ENCODE measurements at places on chromosomes 2 and 18. TPM values are rescaled to one million over a fixed set of nuclear protein-coding genes. Genes with fewer than 3 reads are reported as not detected.

- no peak for DNase-seq
Measured at GRCh38 chr2:12009323-12009905, 263.0 kb downstream of the LPIN1 start.

- no peak for DNase-seq
Measured at GRCh38 chr2:107817378-107817777, 9.3 kb upstream of the RGPD4 start.

DNA sequence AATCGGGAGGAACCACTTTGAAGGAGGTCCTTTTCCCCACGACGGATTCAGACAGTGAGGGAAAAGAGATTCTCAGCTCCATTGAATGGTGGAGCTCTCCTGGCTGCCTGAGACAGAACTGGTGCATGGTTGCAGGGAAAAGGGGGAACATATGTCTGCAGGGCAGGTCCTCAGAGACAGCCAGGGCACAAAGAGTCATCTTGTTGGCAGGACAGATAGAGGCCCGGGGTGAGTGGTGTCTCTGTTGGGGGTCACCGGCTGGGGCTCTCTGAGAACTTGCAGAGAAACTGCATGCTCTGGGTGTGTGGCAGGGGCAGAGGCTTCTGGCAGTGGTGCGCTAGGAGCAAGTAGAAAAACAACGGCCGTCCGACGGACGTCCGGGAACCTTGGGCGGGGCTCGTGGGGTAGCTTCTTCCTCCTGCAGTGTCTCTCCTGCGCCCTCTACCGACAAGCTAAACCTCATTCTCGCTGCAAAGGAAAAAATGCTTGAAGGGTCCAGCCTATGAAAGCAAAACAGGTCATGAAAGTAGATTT is 94.3 kb downstream of the CDCA7 start:
- DNase-seq: peak; percentile 17

The BMP10 gene
- not detected for polyA plus RNA-seq

DNA sequence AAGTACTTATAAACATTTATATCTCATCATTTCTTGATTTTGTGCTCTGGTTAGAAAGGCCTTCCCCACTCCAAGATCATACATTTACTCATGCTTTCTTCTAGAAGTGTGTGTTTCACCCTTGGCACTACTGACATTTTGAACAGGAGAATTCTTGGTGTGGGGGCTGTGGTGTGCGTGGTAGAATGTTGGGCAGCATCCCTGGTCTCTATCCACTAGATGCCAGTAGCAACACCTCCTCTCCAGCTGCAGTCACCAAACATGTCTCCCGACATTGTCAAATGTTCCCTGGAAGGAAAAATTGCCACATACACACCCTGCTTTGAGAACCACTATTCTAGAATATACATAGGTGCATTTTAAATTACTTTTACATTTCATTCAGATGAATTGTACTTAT is 8.7 kb upstream of the TGIF1 start:
- no peak for DNase-seq

DNA sequence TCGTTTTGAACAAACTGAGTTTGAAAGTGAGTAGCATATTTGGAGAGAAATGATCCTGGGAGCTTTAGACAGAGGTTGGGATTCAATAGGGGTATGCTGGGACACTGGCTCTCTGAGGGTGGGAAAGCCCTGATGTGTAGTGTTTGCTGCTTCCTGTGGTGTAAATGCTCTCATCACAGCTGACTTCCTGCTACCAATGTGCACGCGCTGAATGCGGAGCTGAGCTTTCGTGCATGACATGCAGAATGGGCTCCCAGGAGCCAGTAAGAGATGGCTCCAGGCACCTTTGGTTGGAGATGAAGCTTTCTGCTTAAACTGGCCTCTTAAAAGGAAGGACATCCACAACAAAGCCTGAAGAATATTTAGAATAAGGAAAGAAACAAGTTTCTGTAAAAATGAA is 224.1 kb upstream of the CCDC150 start:
- DNase-seq: no peak

- no peak for DNase-seq
Measured at GRCh38 chr18:54843314-54843713, 15.0 kb downstream of the RAB27B start.

GRCh38 chr2:158953926-158954763 is 14.3 kb upstream of the TANC1 start:
- peak; percentile 67 for DNase-seq

The CAPN10 gene
- 7.6 TPM for polyA plus RNA-seq

DNA sequence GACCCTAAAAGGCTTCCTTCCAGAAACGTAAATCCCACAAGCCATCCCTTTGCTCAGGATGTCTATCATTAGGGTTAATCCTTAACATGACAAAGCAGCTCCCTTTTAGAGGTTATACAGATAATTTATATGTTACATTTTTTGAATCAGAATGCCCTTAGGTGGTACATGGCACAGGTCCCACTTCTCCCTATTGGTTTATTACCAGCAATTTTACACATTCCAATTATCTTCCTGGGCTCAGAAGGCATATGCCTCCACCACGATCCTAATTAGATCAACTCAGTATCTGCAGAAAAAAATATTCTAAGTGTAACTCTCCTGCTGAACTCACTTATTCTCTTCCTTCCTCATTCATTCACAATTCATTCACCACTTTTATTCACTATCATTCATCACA is 507.0 kb upstream of the MAP2 start:
- DNase-seq: no peak

The AQP12B gene
- not detected for polyA plus RNA-seq

DNA sequence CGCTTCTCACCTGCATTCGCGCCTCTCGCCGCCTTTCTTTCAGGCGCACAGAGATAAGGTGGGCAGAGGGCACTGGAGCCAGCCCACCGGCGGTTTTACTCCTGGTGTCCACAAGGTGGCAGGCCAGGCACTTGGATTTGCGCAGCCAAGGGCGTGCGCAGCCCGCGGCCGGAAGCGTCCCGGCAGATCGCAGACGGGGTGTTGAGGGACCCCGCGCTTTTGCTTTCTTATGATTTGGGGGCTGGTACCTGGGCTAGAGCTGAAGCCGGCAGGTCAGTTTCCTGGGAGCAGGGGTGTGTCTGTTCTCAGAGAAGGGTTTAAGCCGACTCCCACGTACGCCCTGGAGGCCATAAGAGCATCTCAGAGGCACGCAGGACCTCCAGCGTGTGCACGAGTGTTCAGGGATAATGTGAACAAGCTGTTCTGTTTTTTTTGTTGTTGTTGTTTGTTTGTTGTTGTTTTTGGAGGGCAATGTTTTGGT is 305.6 kb upstream of the CXCR4 start:
- DNase-seq: no peak

- no peak for DNase-seq
Measured at GRCh38 chr2:23761638-23762037, 165.3 kb downstream of the ATAD2B start.

The HTRA2 gene
- 36.1 TPM for polyA plus RNA-seq

GRCh38 chr2:26223018-26223417 is 21.4 kb downstream of the HADHA start:
- no peak for DNase-seq

DNA sequence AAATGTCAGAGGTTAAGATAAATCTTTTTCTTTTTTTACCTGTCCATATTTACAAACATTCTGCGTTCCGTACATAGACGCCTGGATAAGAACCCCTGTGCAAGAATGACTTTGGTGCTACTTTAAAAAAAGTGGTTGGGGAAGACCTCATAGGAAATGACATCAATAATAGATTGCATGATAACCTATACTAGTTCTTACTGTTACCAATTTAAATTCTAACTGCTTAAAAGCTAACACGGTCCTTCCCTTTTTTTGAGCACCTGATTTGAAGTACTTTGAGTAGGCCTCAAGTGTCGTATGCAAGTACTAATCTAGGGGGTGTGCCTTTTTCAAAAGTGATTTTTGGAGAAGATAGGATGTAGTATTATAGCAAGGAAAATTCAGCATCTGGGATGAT is 2.1 kb downstream of the SLC39A10 start:
- DNase-seq: no peak

The TSPYL6 gene
- polyA plus RNA-seq: not detected

The IL36A gene
- not detected for polyA plus RNA-seq

The TXNDC2 gene
- 0.20 TPM for polyA plus RNA-seq

DNA sequence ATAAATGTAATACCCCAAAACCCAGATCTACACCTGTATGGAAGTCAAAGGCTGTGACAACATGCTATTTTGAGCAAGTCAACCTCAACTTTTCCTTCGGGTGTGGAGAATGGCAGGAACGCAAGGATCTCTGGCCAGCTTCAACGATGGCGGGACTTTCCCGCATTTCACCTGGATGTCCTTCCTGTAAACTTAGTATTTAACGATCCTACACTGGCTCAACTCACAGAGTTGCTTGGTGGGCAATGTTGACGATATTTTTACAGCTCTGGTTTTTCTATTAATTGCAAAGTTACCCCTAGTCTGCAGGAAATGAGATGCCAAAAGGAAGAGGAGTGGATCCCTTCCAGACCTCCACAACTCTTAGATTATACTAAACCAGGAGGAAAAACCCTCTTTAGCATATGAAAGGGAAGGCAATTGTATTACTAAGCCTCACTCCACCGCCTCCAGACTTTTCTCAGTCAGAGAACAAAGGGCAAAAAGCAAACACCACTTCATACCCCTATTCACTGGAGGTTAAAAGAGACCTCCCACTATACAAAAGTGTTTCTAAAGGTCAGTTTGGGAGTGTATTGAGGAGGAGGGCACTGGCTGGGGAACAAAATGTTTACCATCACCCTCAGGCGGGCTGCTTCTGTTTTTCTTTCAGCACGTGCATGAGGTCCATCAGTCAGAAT is 56.5 kb upstream of the ACVR1 start:
- DNase-seq: no peak

DNA sequence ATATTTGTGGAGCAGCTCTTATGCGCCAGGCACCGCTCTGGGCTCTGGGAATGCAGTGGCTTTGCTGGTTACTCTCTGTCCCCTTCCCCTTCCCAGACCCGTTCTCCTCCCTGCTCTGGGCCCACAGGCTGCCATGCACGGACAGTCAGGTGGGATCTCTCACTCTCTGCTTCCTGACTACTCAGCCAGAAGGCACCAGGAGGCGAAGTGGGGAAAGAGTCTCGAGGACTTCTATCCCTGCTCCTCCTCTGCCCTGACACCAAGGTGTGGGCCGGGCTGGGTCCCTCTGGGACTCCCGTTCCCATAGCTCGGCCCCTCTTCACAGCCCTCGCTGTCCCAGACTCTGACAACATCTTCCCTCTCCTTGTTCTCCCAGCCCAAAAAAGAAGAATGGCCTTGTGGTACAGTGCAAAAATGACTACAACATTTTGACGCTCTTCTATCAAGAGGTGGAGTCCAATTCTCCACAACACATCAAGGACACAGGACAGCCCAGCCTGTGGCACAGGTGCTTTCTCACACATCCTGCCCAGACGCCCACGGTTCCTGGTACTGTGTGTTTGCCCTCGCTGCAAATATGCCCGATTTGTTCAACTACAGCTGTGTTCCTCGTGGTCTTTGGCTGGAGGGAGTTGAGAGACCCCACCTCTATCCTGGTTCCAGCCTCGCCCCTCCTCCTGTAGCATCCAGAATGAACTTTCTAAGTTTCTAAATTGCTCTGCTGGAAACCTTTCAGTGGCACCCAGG is 14.0 kb upstream of the DUSP2 start:
- DNase-seq: no peak

DNA sequence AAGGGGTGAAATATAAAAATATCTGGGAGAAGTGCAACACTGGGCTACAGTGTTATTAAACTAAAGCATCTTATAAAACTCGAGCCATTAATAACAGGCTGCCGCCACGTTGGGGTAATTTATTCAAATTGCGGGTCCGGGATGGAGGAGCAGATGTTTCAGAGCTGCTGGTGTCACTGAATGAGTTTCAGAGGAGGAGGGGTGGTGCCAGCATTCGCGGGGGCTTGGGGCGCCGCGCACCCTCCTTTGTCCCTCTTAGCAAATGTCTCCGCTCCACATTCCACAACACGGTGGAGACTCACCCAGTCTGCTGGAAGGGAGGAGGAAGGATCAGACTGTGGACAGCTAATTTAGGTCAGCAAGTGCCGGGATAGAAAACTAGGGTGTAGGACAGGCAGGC is 260.5 kb downstream of the CELF4 start:
- no peak for DNase-seq

DNA sequence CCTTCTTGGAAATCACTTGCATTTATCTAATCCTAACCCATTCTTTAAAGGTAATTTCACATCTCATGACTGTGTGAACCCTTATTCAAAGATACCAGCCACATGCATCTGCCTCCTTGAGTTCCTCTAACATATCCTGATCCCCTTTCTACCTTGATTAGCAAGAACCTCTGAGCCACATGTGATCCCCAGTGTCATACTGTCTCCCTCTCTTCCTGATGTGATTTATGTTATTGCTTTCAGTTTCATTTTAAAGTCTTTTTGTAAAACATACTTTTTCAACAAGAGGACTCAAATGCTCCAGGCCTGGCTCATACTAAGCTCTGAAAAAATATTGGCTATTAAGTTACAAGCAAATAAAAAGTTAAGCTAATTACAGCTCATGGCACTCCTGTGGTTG is 470.1 kb downstream of the DLGAP1 start:
- DNase-seq: no peak

DNA sequence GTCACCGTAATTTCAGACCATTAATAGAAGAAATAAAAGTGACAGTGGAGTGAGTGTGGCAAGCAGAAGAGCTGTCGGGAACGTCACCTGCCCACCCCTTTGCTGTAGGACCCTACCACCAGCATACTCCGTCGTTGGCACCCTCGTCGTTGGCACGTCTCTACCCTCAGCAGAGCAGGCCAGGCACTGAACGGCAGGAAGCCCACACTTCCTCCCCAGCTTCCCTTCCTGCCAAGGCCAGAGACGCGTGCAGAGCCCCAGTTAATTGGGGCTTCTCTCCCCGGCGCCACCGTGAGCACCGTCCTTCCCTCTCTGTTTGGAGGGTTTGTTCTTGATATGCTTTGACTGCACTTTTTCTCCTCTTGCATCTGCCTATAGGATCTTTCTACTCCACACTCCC is 27.0 kb upstream of the NFATC1 start:
- DNase-seq: no peak

The TUBA3E gene
- not detected for polyA plus RNA-seq

The BCL11A gene
- 0.60 TPM for polyA plus RNA-seq

DNA sequence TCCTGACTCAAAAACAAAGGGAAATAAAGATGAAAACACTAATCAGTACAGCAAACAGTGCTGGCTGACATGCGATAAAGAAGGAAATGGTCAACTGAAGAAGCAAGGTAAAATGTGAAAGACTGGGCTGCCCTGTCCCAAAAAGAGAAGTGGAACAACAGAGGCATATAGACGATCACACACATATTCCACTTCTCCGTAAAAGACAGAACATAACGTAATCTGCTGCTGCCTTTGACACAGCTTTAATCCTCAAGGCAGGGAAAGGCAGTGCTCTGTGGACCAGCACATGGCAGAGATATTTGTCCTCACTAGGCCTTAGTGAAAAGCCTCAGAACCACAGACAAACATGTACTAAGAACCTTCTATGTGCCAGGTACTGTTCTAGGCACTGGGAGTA is 24.3 kb upstream of the REL start:
- no peak for DNase-seq

DNA sequence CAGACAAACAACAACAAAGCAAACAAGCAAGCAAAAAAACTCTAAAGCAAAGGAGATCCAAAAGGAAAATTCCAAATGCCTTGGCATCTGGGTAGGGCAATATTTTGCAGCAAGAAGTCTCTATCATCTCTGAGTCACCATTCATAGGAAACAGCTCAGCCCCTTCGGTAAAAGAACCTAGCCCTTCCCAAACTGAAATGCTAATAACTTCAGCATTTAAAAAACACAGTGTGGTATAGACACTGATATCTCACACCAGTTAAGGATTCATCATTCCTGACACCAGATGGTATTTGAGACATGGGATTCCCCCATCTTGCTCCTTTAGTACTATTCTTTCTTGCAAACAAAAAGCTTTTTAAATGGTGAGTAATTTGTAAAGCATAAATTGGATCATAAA is 491.8 kb downstream of the TXNL1 start:
- no peak for DNase-seq

Data from BJ (cell line).